Stimulated activated CD8-positive, alpha-beta memory T cell treated with anti-CD3 and anti-CD28 coated beads, Interleukin-7, amount 100 ng/mL, for 24 hours (primary cell): ENCODE measurements at places on chromosomes 12 and 14.

DNA sequence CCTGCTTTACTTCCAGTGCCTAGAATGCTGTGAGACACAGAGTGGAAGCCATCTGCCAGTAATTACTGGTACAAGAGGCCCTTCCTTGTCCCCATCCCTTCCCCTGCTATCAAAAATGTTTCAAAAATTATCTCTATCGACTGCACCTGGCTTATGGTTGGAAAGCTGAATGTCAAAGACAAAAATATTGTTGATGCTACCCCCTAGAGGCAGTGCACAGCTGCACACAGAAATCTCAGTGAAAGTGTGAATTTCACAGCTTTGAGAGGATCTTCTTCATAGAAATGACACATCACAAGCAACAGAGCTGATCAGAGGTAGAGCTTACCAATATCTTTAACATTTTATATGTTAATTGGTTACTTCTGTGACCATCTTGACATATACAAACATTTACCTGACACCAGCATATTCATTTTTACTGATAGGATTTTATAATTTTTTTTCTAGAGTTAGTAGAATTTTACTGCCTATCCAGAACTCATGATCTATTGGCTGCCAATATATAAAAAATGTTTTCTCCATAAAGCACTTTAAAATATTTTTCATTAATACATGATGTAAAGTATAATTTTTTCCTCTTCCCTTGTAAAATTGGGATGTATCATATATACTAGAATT is 138.0 kb downstream of the AACS start:
- DNase-seq = no peak

DNA sequence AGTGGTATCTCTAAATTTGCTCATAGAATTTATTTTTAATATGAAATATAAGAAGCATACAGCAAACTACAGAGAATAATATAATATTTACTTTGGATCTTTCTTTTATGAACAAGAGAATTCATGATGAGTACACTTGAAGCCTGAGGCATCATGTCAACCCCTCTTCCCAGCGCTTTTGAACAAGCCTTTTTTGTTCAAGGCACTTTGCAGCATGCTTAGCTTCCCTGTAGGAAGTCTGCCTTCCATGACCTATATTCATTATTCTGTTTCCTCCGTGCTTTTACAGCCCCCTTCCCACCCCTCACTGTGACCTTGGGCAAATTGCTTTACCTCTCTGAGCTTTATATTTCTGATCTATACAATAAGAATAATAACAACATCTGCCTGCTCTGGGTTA is 41.6 kb downstream of the SCN8A start:
- no peak for DNase-seq

- no peak for DNase-seq
These were observed 21.5 kb downstream of the GNPNAT1 start for GRCh38 chr14:52769887-52770286.

- DNase-seq = no peak
These were observed 8.7 kb upstream of the ZNF385A start for GRCh38 chr12:54393207-54393609.

GRCh38 chr12:55446326-55446725 is 2.5 kb downstream of the OR6C2 start:
- no peak for DNase-seq

GRCh38 chr12:68871921-68872320 is 61.0 kb downstream of the CPM start:
- DNase-seq = no peak

GRCh38 chr14:63642656-63643382 is 1.1 kb upstream of the WDR89 start:
- no peak for DNase-seq

- DNase-seq = no peak
These were observed 417.5 kb downstream of the LRIG3 start for GRCh38 chr12:58502841-58503240.

DNA sequence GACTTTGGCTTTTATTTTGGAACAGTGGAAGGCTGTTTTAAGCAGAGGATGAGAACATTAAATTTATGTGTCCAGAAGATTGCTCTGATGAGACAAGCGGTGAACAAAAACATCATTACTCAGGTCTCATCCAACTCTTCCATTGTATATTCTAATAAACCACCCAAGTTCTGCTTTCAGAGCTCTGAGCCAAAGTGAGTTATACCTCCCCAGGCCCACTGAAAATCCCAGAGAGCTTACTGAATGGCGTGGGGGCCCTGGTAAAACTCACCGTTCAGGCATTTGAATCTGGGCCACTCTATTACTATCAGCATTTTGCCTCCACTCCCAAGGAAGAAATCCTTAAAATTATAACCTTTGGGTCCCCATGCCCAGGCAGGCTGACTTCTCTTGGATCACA is 122.0 kb upstream of the HIF1A start:
- DNase-seq = no peak

GRCh38 chr12:124727264-124727800 is 136.3 kb downstream of the SCARB1 start:
- DNase-seq = no peak

DNA sequence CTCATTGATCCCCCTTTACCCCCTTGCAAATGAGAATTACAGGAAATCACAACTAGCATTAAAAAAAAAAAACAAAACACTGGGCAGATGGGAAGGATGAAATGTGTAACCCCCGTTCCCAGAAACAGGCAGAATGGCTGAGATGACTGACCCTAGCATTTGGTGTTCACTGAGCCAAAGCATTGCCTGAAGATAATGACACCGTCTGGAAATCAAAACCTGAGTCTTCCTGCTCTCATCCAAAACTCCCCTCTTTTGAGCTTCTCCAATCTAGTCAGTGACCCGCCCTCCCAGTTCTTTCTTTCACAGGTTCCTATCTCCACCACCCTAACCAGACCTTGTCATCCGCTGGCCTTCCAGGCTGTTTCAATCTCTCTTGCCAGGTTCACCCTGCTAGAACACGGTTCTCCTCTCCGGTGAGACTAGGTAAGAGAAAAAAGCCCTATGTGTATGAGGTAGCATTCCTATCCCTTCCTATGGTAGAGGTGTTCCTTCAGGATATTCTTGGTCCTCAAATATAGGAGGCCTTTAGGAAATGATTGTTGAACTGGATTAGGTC is 21.3 kb downstream of the SUSD6 start:
- DNase-seq = no peak

- no peak for DNase-seq
These were observed 394.1 kb downstream of the BCAT1 start for GRCh38 chr12:24554612-24555295.

- no peak for DNase-seq
These were observed 1750.7 kb upstream of the FLRT2 start for GRCh38 chr14:83779266-83779665.

DNA sequence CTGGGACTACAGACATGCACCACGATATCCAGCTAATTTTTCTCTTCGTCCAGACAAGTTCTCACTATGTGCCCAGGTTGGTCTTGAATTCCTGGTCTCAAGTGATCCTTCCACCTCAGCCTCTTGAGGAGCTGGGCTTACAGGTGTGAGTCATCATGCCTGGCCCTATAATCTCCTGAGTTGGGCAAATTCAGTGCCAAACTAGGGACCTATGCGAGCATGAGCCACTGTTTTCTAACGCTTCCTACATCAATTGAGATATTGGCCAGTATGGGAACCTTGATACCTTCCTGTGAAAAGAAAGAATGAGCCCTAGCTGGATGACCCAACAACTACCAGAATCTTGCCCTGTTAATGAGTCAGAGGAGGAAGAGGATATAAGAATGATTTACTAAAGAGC is 585.2 kb downstream of the C12orf50 start:
- DNase-seq = no peak

DNA sequence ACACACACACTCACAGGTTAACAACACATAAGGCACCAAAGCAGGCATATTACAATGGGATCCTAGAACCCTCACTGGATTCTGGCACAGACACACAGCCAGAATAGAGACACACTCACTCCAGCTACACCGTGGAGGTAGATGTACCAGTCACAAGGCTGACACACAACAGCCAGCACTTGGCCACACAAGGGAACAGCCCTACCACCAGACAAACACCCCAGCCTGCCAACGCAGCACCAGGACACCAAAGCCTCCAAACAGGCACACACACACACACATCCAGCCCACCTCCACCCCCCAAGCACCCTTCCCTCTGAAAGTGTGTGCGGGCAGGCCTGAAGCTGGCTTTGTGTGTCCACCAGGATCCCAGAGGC is 10.9 kb upstream of the ITGB7 start:
- no peak for DNase-seq

DNA sequence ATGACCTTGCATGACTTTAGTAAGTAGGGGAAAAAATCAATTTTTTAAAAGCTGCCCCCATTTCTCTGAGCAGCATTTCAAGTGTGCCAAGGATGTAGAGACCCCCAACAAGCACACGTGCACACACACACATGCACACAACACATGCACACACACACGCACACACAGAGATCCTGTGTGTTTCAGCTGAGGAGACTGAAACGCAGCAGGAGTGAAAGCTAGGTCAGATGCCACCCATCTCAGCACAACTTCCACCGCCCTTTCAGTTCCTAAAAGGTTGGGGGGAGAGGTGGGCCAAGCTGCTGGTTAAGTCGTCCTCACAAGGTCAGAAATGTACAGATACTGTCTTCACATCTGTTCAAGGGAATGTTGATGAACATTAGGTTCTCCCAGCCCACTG is 13.9 kb downstream of the MYL2 start:
- no peak for DNase-seq

DNA sequence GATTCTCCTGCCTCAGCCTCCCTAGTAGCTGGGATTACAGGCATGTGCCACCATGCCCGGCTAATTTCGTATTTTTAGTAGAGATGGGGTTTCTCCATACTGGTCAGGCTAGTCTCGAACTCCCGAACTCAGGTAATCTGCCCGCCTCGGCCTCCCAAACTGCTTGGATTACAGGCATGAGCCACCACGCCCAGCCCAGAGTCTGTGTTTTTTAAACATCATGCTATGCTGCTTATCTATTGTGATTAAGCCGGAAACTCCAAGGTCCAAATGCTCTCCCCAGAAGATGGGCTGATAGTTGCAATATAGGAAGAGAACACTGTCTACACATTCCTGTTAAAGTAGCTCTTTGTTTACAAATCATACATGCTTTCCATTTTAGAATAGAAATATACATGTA is 30.5 kb upstream of the MAX start:
- no peak for DNase-seq

DNA sequence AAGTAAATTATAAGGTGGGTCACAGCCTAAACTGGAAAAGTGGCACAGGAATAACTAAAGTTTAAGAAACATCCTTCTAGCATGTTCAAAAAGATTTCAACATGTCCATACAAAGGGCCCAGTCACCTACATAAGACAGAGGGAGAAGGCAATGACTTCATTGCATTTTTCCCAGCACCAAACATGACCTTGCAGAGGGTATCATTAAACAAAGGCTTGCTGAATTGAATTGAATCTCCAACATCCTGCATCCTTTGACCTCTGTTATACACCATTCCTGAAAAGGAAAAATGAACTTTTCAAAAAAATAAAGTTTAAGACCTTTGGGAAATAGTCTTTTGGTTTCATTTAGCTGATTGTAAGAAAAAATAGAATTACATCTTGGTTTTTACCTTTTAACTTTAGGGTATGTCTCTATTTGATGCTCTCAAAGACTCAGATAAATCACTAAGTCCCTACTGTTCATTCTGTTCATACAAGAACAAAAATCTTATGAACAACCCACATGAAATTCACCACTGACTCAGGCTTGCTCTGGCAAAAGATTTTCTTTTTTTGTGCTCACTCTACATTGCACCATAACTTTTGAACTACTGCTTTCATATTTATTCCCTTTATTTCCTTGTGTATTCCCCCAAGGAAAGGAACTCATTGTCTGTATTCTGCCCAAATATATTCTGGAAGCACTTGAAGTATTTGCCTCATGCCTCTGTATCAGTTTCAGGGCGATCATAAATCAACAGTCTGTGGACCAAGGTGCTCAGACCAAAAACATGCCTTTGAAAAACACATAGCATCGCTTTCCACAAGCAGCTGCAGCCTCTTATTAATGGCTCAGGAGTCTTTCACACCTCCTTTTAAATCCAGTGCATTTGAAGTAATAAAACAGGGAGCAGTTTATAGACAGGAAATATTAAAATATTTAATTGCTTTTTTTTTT is 121.7 kb downstream of the DUSP6 start:
- DNase-seq = no peak

- DNase-seq = no peak
These were observed 43.6 kb downstream of the PTPRR start for GRCh38 chr12:70876952-70877351.

GRCh38 chr12:104063712-104064030 is 660 bp upstream of the HCFC2 start:
- DNase-seq = no peak

DNA sequence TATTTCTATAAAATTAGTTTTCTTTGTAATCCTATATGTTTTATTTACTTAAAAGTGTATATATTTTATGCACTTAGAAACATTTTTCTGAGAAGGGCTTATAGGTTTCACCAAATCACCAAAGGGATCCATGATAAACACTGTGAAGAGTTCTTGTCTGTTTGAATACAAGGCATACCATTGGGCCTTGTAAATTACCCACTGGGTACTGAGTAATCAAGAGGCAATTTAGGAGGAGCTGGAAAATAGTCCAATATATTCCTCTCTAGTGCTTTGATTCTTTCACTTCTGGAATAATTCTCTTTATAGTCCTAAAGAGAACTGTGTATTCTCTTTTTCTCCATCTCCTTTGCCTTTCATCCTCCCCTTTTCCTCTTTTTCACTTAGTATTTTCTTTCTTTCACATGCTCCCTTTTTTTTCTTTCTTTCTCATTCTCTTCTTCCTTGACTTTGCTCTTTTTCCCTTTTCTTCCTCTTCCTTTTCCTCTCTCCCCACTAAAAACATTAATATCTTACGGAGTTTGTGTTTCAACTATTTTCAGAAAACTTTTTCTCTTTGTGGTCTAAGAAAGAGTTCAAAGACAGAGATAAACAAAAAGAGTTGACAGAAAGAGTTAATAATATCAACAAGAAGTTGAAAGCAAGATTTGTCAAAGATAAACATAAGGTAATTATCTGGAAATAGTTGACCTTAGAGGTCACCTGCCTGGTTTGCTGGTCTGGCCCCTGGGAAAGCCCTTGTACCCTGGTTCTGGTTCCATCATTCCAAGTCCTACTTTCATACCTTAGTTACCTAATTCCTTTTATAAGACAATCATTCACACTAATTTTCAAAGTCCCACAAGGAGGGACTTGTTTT is 435.3 kb downstream of the RAD51B start:
- DNase-seq = no peak

DNA sequence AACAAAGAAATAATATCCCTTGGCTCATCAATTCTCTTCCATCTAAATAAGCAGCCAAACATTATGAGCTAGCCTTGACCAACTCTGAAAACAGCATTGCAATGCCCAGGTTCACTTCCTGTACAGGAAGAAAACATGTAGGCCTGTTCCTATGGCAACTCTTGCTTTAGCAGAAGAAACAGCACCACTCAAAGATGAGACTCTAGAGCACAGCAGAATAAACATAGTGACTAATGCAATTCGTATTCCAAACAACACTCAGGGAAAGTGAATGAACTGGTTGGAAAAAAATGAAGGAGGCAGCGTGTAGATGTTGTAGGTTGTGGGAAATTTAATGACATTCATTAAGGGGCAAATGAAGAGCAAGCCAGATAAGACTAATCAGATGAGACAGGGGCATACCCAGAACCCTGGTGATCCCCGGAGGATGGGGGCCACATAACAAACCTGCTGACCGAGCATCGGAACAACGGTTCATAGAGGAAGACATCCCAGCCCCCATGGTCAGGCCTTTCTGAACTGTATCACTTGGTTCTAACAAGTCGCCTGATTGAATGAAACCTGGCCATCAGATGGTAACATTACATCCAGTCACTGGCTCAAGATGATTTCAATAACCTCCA is 9.0 kb downstream of the ARHGDIB start:
- DNase-seq = no peak
